Cortex of kidney (tissue), 1 donor: ENCODE measurements at places on chromosomes 7 and 10.

GRCh38 chr7:72538147-72538546 is 126.0 kb upstream of the CALN1 start:
- DNase-seq = no peak

DNA sequence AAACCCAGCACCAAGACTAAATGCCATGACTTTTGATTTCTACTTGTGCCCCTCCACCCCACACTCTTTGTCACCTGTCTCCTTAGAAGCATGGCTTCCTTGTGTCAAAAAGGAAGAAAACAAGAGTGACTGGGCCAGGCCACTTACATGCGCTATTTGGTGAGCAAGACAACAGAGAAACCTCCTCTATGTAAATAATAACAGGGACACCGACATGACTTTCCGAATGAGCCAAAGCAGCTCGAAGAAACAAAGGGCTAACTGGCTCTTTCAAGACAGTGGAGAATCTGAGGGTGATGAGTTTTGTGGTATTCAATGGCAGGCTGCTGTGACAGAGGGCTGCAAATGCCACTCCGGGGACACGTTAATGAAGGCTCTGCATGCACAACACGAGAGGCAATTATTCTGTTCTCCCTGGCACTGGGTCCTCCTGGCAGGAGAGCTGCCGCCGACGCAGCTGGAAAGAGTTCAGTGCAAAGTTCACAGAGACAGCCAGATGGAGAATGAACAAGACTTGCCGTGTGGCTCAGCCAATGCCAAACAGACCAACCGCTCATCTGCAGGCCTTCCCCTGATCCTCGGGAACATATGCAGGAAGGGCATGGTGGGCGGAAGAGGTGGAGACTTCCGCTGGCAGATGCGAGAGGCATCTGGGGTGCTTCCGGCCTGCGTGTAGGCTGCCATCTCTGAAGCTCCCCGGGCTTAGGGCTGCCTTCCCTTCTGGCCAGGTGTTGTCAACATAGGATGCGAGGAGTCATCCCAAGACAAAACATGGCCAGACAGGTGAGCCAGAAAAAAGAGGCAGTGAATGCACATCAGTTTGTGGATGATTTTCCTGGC is 59.1 kb upstream of the SMNDC1 start:
- no peak for DNase-seq

- DNase-seq = no peak
Observed at GRCh38 chr10:43322331-43322730, 49.1 kb upstream of the FXYD4 start.

DNA sequence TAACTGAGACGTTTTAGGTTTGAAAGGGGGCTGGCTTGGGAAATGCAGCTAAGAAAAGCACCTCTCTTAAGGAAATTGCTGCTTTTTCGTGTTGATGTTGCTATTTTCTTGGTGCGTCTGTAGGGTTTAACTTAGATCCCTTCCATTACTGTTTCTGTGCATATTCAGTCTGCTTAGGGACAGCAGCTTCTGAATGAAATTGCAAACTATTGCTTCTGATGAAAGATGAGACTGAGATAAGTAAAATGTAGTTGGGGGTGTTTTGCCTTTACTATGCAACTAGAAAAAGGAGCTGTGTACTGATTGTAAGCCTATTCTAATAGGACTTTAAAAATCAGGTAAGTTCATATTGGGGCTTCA is 772 bp downstream of the HDAC9 start:
- no peak for DNase-seq

- no peak for DNase-seq
Observed at GRCh38 chr10:30088178-30088577, 28.8 kb upstream of the JCAD start.

DNA sequence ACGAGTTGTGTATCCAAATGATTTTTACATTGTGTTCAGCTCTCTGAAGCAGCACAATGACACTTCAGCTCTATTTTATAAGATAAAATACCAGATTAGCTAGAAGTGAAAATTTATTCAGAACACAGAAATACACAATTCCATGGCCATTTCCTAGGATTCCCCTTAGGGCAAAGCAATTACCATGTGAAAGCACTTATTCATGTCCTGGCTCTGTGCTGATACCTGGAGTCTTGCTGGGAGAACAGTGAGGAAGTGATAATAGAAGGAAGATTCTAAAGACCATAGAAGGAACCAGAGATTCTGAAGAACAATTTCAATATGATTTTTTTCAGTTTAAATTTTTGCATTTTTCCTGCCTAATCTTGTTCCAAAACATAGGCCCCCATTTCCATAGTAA is 657.4 kb upstream of the ZWINT start:
- no peak for DNase-seq

DNA sequence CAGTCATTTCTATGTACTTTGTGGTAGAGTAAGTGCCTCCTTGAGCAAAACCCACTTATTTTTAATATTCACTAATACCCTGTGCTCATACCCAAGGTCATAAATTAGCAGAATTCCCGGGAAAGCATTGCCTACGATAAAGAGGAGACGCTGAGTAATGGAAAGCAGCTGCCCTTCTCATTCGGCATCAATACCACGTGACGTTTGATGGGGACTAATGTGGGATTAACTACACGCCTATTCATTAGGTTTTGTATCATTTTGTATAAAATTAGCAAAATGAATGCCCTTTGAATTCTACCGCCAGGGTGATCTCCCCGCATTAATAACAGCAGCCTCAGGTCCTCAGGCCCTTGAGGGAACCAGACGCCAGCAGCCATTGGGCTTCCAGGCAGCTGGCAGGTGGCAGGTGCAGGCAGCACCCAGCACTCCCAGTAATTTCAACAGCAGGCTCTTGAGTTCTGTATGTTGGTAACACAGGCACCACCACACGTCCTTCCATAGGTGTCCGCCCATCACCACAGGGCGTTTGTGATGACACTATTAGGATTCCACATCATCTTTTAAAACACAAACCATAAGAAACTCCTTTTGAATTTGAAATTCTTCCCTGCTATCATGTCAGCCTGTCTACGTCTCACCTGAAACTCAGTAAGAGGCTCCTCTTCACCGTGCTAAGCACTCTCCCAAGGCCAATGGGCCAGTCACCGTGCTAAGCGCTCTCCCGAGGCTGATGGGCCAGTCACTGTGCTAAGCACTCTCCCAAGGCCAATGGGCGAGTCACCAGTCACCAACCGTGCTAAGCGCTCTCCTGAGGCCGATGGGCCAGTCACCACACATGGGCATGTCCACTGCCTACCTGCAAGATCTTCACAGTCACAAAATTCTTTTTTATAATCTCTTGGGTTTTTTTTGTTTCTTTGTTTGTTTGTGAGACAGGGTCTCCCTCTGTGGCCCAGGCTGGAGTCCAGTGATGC is 509.4 kb downstream of the PTPRN2 start:
- DNase-seq = no peak

DNA sequence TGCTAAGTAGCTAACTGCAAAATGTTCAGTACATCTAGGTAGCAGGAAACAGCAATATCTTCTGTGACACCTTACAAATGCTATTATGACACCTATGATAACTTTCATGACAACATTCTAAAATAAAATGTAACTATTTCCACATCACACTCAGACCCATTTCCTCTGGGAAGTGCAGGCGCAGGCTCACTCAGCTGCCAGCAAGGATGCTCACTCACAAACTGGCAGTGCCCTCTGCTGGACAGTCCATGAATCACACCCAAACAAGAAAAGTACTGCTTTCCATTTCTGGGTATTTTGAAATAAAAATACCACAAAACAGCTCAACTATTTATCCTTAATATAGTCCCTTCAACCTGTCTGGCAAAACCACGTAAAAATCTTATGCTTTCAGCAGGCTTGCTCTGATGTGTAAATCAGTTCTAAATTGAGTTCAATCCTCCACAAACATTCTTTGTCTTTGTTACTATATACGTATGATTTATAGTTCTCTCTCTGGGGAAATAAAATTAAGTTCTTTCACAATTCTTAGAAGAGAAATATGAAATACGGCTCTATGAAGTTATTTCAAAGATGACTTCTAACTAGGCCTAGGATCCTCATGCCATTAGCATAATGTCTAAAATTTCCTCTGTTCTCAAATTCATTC is 176.6 kb downstream of the PARD3 start:
- DNase-seq = no peak

DNA sequence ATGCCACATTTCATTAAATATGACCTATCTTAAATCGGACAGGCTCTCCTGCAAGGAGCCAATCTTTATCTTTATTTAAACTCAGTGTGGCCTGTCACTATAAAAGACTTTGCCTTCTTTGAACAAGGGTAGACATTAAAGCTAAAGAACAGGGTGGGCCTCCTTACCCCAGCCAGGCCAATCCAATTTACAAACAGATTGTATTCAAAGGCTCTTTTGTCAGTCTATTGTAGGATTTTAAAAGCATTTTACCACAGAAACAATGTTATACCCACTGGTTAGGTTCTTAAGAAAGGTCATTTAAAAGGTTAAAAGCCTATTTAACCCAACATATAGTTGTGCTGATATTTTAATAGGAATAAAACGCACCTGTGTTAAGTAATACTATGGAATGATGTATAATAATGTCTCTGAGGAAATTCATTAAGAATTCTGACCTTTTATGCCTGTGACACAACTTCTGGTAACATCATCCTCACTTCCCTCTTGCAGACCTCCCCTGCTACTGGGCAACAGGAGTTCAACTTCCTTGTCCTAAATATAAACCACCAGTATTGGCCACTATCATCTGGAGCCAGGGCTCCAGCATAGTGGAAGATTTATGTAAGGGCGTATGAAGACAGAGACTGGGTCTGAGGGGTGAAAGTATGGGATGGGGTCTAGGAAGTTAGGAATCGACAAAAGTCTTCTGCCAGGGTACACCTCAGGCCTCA is 32.5 kb downstream of the MTERF1 start:
- DNase-seq = no peak

- DNase-seq = no peak
Observed at GRCh38 chr7:80918399-80918798, 452 bp downstream of the SEMA3C start.

GRCh38 chr7:155709453-155709852 is 65.0 kb downstream of the RBM33 start:
- DNase-seq = no peak

DNA sequence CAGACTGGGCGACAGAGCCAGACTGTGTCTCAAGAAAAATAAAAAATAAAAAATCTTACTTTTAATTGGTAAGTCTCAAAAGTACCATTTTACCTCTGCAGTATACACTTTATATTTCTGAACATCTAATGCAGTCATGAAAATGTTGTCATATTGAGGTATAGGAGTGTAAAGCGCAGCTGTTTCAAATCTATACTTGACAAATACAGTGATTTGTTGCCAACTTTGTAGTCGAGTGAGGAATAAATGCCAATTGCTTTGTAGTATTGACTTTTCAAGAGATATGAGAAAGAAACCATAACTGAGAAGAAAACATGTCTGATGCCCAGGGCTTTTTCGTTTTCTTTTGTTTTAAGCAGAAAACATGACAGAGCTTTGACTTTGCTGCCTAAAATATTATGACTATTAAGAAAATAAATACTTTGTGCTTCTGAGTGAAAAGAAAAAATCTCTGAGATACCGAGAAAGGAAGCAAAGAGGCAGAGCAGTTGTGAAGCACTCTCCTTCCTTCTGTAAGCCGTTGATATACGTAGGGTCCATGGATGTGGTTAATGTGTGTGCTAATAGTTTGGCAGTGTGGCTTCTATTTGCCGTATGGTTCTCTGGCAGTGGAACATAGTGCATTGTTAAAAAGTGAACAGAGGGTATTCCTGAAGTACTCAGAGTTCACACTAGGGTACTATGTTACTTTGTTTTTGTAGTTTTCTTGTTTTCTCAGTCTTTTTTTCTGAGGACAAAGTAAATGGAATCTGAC is 38.2 kb downstream of the AVL9 start:
- DNase-seq = no peak

- DNase-seq = no peak
Observed at GRCh38 chr7:1290679-1291356, 58.1 kb downstream of the UNCX start.

DNA sequence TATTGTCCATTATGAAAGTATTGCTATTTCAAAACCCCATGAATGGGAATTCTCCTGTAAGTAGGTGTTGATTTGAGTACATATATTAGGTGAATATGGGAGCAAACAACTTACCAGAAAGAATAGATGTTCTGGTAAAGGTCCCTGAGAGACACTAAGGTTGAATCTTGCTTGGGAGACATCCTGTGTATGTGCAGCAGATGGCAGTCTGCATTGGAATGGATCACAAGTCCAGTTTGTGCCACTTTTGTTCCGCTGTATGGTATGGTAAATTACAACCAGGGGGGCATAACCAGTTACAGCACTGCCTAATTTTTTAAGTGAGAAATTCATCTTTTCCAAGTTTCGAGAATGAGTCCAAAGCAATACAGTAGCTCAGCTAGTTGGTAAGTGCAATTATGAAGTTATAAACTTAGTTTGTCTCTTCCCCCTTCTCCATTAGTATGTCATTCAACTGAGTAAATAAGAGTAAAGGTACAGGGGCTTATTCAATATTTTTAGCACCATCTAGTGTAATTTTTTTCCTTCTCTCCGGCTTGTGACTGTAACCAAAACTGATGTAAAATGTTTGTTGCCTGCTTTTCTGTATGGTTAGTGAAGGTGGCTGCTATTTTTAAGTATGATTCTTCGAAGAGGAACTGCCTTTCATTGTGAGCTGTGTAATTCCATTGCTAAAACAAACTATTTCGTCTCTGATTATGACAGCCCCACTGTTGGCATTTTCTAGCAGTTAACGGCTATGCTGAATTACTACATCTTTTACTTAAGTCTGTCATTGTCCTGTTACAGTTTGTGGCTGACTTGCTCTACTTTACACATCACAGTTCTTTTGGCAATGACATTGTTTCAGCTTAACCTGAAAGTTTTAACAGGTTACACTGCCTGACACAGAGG is 2.8 kb downstream of the MCU start:
- no peak for DNase-seq

GRCh38 chr7:26699766-26700165 is 164.6 kb downstream of the SKAP2 start:
- no peak for DNase-seq

GRCh38 chr7:17530244-17530643 is 231.8 kb downstream of the AHR start:
- DNase-seq = no peak

- no peak for DNase-seq
Observed at GRCh38 chr7:12670743-12671520, 16.5 kb upstream of the ARL4A start.

- no peak for DNase-seq
Observed at GRCh38 chr7:46512891-46513413, 591.9 kb upstream of the IGFBP3 start.

DNA sequence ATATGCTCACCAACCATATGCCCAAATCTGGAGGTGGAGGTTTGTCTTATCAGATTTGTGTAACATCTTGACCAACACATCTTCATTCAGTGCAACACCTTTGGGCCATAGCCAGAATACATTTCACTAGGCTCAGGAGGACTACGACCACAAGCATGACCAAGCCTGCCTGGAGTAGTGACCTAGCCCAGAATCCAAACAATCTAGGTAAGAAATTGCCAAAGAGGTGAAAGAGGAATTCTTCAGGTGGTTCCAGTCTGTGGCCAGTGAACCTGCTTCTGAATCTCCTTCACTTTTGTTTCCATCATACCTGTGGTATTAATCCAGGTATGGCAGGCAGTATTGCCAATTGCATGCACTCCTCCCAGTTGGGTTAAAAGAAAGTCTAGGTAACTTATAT is 112.8 kb upstream of the RAB18 start:
- DNase-seq = no peak

- no peak for DNase-seq
Observed at GRCh38 chr10:126256864-126257263, 131.4 kb downstream of the ADAM12 start.
